ENCODE measurements at places on chromosomes 3 and 15.

- no peak for DNase-seq
These were observed 470.9 kb downstream of the RBMS3 start for GRCh38 chr3:29751647-29752314.

- DNase-seq = no peak
These were observed 1.3 kb downstream of the GREM1 start for GRCh38 chr15:32718821-32719716.

DNA sequence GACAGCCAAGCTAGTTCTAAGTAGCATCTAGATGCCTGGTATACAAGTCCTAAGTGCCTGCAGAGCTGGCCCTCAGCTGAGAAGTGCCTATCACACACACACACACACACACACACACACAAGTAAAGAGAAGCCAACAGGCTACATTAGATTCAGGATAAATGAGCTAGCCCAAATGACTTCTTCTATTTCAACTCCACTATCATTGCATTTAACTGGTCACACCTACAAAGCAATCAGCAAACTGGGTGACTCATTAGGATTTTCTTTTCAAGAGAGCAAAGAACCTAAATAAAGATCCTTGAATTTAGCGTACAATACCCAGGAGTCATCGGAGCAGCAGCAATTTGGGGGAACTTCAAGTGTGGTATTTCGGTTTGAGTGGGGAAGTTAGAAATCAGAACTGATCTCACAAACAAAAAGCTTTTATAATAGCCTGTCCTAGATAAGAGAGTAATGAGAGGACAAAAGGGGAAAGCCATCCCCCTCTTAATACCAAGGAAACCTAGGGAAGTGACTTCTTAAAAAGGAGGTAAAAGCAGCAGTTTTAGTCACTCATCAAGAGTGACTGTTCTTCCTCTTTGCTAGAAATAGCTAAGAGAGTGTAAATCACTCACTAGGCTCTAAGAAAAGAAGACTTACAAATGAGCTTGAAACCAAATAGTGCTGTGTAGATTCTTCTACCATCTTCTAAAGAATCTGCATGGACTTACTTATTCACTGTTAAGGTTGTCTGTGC lies 112.7 kb downstream of the TNIK start:
- DNase-seq = peak; percentile 17

DNA sequence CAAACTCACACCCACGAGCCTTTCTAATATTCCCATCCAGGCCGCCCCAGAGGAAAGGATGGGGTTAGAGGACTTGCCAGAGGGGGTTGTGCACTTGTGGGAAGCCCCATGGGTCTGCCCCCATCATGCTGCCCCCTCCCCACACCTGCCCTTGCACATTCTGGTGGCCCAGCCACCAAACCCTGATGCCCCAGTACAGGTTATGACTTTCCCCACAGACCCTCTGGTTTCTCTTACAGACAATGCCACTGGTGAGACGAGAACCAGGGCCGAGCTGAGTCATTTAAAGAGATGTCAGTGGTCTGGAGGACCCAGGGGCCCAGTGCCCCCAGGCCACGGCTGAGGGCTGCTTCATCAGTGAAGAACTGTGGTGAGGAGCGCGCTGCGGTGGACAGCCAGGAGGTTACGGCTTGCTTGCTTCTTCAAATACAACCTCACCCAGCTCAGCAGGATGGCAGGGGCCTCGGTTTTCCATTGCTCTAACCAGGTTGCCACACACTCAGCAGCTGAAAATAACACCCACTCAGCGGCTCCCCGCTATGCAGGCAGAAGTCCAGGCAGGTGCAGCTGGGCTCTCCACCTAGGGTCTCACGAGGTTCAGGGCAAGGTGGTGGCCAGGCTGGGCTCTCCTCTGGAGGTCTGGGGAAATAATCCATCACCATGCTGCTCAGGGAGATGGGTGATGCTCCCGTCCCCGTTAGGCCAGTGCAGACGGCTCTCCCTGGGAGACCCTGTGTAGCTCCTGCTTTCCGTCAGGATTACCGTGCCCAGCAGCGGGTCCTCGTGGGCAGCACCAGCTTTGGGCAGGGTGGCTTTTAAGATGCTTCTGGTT lies 13.8 kb upstream of the SNRPA1 start:
- DNase-seq = no peak

GRCh38 chr15:100887211-100887913 lies 7.7 kb downstream of the ALDH1A3 start:
- DNase-seq = no peak

GRCh38 chr3:46127503-46127902 lies 80.6 kb downstream of the CCR1 start:
- DNase-seq = no peak

GRCh38 chr3:178100908-178101307 lies 435.3 kb upstream of the KCNMB2 start:
- DNase-seq = no peak

DNA sequence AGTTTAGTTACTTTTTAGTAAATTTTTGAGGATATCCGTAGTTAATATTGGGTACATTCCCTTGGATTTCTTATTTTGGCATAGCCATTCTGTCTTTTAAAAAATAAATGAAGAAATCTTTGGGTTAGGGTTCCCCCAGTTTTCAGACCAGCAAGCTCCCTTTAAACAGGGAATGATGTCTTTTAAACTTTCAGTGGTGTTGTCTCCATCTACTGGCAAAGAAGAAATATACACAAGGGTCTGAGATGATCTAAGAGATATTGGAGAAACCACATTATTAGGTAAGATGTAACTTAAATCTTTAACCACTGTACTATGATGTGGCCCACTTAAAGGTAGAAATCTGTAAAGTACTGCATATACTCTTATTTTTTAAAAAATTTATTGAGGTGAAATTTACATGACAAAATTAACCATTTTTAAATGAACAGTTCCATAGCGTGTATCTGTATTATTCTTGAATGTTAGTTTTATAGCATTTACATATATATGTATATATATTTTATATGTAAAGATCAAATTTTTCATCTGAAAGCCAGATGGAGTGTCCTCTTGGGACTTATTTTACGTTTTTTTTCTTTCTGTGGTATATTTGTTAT lies 35.1 kb upstream of the EIF3J start:
- DNase-seq = peak; percentile 51

- DNase-seq = no peak
These were observed 822 bp downstream of the ST8SIA2 start for GRCh38 chr15:92394309-92395097.

DNA sequence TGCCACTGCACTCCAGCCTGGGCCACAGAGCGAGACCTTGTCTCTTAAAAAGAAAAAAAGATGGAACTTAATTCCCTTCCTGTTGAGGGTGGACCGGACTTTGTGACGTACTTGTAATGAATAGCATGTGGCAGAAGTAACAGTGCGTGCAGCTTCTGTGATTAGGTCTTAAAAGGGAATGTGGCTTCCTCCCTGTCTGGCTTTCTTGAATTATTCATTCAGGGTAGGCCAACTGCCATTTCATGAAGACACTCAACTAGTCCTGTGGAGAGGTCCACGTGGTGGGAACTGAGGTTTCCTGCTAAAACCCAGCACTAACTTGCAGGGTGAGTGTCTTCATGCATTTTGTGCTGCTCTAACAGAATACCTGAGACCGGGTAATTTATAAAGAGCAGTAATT lies 98.9 kb upstream of the PIAS1 start:
- DNase-seq = no peak

GRCh38 chr3:98623572-98624280 lies 30.3 kb upstream of the CPOX start:
- no peak for DNase-seq

GRCh38 chr3:123111640-123112039 lies 44.8 kb downstream of the PDIA5 start:
- no peak for DNase-seq

- DNase-seq = no peak
These were observed 112.8 kb upstream of the BCL6 start for GRCh38 chr3:187858041-187858440.

DNA sequence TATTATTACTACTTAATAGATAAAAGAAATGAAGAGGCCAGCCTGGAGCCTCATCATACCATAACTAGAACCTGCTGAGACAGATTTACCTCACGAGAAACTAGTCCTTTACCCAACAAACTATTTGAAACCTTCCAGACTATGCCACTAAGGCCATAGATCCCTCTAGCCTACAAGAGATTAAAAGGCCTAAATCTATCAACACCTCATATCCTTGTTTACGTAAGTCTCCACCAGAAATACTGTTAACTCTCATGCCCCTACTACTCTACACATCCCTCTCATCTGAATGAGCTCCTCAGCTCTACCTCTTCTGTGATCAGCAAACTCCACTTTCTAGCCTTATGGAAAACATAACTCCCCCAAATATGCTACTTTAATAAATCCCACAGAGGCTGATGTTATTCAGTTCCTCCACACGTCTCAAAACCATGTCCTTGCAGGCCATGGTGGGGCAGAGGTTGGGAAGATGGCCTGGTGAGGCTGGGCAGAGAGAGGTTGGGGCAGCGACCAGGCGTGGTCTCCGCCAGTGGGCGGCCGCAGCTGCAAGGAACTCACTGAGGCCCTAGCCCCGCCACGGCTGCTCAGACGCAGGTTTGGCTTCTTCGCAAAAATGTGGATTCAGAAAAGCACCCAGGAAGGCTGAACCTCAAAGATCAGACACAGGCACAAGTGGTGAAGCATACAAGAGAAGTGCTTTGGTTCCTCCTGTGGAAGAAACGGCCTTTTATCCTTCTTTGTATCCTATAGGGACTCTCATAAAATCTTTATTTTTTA lies 65.8 kb downstream of the GSK3B start:
- DNase-seq = no peak

DNA sequence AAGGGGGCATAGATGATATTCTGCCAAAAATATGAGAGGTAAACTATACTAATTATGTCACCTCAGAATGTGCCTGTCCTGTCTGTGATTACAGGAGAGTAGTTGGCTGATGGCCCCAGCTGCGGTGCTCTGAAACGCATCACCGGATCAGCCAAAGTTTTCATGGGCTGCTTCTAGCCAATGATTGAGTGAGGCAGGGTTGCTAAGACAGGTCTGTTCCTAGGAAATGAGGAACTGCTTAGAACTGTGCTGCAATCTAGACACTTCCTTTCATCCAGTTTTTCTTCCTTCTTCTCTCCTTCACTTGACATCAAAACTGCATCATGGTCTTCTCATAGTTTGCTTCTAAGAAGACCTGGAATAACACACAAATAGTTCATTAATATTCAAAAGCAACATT lies 124.0 kb downstream of the KCNH8 start:
- no peak for DNase-seq

DNA sequence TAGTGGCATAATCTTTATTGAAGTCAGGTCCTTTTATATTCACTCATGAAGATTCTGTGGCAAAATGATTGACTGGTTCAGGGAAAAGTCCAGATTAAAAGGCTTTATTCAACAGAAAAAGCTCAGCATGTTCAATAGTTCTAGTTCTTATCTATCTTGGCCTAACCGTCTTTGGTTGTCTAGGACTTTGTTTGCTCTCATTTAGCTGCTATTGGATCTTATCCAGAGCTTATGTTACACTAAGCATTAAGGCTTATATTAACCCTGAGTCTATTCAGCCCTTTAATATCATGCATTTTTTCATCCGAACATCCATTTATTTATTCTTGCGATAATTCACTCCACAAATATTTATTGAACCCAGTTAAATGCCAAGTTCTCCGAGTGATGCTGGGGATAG lies 601.0 kb upstream of the SGO1 start:
- no peak for DNase-seq

DNA sequence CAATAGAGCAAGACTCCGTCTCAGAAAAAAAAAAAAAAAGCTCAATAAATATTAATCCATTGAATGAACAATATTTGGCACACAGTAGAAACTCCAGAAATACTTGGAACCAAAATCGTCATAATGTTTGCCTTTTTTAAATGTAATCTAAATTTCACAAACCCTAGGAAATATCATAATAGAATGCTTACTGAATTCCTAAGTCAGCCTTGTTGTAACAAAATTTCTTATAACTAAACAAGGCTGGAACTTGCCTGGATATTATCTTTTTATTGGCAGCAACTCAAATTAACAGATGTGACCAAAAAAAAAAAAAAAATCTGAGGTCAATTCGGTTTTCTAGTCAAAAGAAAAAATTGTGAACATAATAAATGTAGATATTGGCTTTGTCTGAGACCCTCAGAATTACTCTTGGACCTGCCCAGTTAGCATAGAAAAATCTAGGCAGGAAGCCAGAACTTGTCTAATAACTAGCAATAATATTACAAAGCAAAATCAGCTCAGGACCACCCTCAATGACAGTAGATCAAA lies 33.3 kb downstream of the GABPB1 start:
- DNase-seq = no peak

- no peak for DNase-seq
These were observed 22.3 kb upstream of the GPR171 start for GRCh38 chr3:151225040-151225975.

DNA sequence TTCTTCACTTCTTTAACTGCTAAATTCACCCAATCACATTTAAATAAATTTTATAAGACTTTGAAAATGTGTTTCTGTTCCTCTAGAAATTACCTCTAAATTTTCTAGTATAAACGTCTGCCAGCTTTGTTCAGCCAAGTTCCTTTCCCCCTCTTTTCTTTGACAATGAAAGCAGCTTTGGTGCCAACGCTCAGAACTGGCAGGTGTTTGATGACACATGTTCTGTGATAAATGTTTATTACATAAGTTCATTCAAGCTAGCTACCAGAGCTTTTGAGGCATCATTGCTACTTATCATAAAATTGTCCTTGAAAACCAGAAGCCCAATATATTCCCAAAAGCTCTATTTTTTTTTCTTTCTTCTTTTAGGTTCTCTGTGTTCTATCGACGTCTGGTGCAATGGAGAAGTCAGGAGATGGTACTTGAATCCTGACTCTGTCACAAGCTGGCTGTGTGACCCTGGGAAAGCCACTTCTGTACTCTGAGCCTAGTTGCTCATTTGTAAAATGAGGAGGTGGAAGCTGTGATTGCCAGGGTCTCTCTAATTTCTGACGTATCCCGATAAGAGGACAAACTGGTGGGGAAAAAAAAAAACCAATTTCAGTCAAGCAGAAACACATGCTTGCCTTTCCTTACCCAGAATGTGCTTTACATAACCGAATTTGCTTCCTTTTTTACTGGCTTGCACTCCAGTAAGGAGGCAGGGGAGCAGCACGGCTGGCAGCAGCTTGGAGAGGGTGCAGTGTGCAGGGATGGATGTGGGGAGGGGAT lies 187.1 kb upstream of the LPP start:
- DNase-seq = no peak

DNA sequence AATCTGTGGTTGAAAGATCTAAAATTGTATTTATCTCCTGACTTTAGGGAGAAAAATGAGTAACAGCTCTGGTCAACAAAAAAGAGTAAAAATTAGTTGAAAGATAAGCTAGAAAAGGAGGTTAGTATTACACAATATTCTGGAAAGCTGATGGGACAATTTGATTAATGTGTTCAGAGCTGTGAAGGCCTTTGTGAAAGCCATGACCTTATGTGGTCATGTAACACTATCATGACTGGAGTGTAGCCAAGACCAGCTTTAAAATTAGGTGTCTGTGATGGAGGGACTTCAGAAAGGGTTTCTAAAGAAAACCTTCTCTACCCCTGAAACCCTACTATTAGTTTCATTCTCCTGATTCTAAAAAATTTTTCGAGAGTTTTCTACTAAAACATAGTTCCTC lies 127.2 kb downstream of the NFKBIZ start:
- DNase-seq = no peak
